ENCODE measurements at places on chromosomes 11 and 22.

- no peak for DNase-seq
Observed at GRCh38 chr11:69808667-69809086, 10.5 kb downstream of the FGF3 start.

GRCh38 chr22:31610611-31611010, 51.4 kb downstream of the PISD start:
- no peak for DNase-seq

DNA sequence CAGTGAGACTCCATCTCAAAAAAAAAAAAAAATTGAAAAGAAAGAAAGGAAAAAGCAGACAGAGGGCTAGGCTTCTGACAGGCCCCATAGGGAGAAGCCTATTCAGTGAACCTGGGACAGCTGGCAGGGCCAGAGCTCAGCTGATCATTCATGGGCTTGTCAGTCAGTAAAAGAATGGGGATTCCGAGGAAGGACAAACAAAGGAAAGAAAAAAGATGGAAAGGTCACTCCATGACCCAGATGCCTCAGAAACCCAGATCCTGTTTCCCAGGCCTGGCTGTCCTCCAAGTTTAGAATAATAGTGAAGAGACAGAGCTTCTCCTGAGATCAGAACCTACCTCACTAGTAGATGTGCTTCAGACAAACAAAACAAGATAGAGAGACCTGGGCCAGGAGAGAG, 34.3 kb upstream of the ASPHD2 start:
- DNase-seq, result no peak

GRCh38 chr11:2299773-2300172, 1.9 kb downstream of the C11orf21 start:
- no peak for DNase-seq

DNA sequence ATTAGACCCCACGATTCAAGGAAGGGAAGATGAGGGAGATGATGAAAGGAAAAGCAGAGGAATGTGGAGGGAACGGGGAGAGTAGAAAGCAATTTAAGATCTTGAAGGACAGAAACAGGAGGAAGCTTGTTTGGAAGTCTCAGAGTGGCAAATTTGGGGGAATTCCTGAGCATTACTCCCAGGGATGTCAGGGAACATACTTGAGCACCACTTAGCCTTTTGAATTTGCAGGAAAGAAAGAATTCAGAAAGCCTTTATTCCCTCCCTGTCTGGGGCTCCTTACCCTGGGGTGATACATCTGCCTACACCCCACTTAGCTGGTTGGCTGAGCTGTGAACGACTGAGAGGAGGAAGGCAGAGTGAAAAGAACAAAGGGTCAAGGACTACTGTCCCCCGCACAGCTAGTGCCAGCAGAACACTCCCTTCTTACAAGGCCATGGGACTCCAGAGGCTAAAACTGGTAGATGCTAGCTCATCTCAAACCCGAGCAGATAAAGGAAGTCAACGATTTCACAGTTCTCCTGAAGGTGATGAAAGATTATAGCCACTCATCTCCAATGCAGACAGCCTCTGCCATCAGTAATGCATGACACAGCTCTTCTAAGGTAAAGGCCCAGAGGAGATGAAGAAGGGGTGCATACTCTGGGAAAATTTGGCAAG, 84.0 kb upstream of the AKIP1 start:
- no peak for DNase-seq

DNA sequence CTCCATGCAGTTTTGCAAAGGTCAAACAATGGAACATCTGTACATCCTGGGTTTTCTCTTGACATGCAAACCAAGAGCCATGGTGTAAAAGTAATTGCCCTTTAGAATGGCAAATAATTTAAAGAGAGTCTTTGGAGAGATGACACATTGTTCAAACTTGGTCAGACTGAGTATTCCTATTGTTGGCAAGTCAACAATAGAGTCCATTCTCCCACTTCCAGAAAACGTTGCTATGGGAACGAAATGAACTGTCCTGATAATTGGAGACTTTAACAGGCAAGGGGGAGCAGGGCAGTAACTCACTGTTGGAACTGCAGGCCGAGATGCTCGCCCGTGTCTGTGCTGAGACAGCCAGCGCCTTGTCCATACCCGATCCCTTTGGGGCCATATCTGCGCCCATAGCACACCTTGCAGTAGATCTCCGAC, 13.9 kb downstream of the CSRP3 start:
- no peak for DNase-seq

- DNase-seq, result no peak
Observed at GRCh38 chr11:117489999-117490679, 162.5 kb downstream of the CEP164 start.

- no peak for DNase-seq
Observed at GRCh38 chr11:96307776-96308140, 35.2 kb downstream of the MAML2 start.

DNA sequence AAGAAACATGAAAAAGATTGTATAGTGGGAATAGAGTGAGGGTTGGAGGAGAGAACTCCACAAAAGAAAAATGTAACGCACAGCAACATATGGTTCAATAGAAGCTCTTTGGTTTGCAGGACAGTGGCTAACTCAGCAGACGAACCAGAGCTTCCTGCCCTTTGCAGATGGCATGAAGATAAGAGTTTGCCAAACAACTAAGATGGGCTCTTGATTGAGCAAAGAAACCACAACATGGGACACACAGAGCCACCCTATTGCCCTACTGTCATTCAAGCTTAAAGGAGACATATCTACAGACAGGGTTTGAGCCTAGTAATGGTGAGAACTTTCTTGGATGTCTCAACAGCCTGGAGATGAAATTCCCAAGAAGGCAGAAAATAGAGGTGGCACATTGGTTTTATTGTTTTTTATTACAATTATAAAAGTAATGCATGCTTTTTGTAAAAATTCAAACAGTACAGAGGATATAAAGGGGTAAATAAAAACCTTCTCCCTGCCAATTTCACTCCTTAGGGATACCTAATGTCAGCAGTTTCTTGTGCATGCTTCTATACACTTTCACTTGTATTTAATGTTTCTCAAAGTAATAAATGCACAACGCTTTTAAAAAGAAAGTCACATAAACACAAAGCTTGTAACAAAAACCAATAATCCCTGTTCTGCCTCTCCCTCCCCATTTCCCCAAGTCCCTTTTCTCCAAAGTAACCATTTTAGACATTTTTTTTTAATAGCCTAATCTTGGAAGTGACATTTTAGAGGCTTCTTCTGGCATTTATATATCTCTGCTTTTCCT, 63.7 kb downstream of the COPB1 start:
- DNase-seq, result no peak

DNA sequence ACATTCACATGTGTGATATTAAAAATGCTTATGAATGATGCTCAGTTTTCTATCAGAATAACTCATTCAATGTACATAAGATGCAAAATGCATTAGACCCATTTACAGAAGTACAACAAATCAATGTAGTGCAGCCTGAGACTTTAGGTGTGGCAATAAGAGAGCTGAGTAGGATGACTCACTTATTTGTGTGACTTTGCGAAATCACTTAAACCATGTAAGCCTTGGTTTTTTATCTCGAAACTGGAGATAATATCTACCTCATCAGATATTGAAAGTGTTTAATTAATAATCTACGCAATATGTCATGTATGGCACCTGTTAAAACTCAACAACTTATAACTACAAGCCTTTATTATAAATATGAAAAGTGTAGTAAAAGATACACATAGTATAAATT, 105.7 kb upstream of the LUZP2 start:
- DNase-seq, result no peak

DNA sequence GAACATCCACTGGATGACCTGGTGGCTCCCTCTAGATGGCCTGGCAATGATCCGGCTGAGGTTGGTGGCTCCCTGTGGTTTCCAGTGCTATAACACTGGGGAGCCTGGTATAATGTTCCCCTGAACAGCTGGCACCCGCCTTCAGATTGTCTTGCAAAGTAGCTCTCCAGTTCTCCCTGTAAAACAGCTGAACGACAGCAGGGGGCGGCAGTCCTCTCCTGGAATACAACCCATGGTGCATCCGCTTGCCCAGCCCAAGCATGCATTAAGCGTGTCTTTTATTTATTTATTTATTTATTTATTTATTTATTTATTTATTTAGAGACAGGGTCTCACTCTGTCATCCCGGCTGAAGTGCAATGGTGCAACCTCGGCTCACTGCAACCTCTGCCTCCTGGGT, 258.9 kb downstream of the BUD13 start:
- DNase-seq, result no peak

DNA sequence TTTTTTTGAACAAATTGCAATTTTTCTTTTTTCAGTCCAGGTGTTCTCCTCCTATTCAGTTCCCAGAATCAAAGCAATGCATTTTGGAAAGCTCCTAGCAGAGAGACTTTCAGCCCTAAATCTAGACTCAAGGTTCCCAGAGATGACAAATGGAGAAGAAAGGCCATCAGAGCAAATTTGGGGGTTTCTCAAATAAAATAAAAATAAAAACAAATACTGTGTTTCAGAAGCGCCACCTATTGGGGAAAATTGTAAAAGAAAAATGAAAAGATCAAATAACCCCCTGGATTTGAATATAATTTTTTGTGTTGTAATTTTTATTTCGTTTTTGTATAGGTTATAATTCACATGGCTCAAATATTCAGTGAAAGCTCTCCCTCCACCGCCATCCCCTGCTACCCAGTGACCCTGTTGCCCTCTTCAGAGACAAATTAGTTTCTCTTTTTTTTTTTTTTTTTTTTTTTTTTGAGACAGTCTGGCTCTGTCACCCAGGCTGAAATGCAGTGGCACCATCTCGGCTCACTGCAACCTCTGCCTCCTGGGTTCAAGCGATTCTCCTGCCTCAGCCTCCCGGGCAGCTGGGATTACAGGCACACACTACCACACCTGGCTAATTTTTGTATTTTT, 6.2 kb upstream of the UBE4A start:
- DNase-seq, result no peak

- no peak for DNase-seq
Observed at GRCh38 chr11:79006854-79007253, 432.2 kb upstream of the NARS2 start.

- DNase-seq, result no peak
Observed at GRCh38 chr22:41935509-41935908, 8.9 kb upstream of the TNFRSF13C start.

- DNase-seq, result no peak
Observed at GRCh38 chr11:15969281-15969680, 387.1 kb downstream of the SOX6 start.

GRCh38 chr11:35029979-35030682, 108.8 kb upstream of the CD44 start:
- no peak for DNase-seq

DNA sequence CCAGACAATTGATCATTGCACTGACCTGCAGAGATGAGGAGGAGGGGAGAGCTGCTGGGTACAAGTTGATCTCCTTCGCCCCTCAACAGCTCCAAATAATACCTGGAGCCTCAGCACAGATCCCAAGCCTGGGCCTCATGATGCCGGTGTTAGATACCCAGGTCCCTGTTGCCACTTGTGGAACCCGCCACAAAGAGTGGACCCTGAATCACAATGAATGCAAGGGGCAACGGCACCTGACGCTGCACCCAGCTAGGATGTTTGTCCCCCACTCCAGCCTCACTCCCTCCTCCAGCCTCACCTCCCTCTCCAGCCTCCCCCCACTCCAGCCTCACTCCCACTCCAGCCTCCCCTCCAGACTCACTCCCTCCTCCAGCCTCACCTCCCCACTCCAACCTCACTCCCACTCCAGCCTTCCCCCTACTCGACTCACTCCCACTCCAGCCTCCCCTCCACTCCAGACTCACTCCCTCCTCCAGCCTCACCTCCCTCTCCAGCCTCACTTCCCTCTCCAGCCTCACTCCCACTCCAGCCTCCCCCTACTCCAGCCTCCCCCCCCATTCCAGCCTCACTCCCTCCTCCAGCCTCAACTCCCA, 879.0 kb downstream of the BRD1 start:
- DNase-seq, result peak; percentile 35

- no peak for DNase-seq
Observed at GRCh38 chr11:99325847-99326246, 305.1 kb downstream of the CNTN5 start.

DNA sequence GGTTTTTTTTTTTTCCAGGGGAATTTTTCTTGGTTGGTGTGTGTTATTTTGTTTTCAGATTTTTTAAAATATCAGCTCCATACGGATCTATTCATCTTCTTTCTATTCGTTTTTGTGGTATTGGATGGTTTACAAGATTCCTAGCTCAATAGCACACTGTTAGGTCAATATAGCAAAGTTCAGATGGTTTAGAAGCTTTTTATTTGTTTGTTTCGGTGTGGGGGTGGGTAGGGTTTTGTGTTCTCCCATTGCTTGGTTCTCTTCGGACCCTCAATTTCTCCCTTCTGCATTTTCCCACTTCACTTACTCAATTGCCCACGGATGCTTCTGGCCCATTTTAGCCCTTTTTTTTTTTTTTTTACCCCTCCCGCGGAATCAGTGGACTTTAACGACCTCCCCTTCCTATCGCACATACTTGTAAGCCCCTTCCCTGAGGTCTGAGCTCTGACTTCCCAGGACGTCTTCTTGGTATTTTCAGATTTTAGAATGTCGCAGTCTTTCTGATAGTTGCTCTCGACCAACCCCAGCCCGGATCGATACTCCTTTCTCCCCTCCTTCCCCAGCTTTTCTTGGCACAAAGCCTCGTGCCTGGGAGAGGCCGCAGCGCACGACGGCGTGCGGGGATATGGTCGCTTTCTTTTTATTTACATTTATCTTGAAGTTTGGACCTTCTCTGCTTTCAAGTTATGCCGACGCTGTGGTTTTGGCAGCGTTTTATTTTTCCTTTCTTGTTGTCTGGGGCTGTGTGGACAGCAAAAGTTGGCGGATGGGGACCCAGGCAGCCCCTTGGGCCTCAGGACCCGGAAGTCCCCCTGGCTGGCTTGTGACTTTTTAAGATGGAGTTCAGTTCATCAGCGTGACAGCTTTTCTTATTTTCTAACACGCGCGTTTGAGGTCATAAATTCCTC, 4.4 kb upstream of the SPDYC start:
- no peak for DNase-seq

DNA sequence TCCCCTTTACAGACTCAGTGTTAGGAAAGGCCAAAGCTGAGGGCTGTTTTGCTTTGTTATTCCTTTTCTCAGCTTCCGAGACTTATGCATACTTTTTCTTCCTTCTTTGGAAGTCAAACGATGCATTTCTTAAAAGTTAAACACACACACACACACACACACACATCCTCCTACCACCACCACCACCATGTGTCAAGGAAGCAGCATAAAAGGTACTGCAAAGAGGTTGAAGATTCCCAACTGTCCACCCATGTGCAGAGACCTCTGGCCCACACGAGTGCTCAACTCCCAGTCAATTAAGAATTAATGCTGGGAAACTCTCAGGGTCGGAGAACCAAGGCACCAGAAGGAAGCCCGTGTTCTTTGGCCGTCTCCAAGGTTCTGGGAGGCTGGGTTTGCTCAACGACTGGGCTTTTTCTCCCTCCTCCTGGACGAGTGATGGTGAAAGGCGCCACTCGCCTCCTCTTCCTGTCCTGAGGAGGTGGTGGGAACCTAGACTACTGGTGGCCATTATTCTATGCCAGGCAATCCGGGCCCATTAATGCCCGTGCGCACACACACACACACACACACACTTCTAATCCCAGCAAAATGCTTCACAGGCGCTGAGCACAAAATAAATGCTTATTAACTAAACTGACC, 15.1 kb downstream of the MN1 start:
- DNase-seq, result no peak

DNA sequence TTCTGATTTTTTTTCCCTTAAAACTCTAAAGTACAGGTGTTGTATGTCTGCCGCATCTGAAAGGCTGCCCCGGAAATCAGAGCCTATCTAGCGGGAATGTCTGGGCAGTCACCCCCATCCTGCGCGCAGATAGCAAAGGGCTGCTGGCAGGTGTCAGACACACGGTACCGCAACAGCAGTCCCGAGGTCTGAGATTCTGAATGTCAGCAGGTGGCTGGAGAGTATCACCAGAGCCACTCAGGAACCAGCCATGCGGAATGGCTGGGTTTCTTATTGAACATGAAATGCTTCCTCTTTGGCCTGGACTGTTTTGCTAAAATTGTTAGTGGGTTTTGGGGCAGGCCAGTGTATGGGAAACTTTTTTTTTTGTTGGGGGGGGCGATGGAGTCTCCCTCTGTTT, 53.3 kb downstream of the CERK start:
- no peak for DNase-seq

Data from right forelimb (tissue), 1 donor.